NT2/D1 (cell line): ENCODE measurements at places on chromosomes 5 and 9.

GRCh38 chr9:88969646-88970373, 21.5 kb upstream of the S1PR3 start:
- no peak for DNase-seq

DNA sequence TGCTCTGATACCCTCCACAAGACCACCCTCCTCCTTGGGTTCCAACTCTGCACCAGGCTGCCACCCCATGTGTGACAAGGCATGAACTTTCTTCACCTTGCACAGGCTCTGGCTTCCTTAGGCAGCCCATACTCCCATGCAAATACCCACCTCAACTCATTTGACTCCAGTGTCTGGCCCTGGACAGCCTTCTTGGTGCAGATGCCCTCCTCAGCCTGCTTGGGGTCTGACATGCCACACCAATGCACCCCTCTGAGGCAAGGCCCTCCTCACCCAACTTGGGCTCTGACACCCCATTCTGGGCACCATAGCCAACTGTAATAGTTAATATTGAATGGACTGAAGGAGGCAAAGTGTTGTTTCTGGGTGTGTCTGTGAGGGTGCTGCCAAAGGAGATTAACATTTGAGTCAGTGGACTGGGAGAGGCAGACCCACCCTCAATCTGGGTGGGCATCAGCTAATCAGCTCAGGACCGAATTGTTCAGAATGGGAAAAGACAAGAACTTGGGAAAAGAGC, 115.0 kb upstream of the EPB41L4A start:
- no peak for DNase-seq

- DNase-seq: no peak
Measured at GRCh38 chr5:129051283-129051682, 43.3 kb upstream of the ISOC1 start.

DNA sequence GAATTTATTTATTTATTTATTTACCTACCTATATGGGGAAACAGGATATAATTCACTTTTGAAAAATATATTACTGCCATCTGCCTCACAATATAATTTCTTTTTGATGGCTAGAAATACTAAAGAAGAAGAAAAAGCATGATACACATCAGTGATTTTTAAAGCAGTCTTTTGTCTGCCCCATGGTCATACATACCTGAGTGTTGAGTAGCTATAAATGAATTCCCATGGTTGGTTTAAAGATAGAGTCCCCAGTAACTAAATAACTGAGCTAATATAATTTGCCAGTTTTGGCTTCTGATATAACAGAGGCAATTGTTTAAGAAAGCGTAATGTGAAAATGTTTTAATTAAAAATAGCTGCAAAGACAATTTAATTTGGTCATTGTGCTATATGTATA, 447.8 kb downstream of the PDE4D start:
- DNase-seq: no peak

- DNase-seq: no peak
Measured at GRCh38 chr9:114450833-114451706, 54.2 kb downstream of the WHRN start.

DNA sequence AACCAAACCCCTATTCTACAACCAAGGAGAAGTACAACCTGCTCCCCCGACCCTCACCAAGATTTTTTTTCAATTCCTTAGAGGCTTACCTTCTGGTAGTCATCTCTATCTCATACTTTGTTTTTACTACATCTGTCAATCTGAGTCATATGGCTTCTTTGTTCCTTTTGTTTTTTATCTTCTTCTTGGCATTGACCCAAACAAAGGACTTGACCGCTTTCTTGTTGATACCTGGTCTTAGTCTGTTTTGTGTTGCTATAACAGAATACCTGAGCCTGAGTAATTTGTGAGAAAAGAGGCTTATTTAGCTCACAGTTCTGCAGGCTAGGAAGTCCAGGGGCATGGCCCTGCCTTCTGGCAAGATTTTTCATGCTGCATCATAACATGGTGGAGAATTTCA, 352.7 kb downstream of the MLLT3 start:
- no peak for DNase-seq

DNA sequence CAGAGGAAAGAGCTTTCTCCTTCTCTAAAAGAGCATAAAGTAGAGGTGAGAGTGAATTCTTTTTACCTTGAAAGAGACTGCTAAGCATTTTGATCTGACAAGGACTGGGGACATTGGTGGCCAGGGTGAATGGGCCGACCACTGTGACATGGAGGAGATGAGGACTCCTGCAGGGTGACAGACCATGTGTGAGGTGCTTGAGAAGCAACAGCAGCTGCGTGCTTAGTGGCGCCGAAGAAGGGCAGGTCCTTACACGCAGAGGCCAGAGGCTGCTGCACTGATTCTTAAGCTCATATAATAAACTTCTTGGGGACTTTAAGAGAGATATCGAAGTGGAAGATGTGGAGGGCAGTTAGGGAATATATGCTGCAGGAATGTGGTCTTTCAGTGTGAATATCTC, 8.7 kb upstream of the JAKMIP2 start:
- no peak for DNase-seq

- no peak for DNase-seq
Measured at GRCh38 chr9:125438506-125439433, 177.1 kb downstream of the GAPVD1 start.
